ENCODE measurements at places on chromosomes 1 and 21.

DNA sequence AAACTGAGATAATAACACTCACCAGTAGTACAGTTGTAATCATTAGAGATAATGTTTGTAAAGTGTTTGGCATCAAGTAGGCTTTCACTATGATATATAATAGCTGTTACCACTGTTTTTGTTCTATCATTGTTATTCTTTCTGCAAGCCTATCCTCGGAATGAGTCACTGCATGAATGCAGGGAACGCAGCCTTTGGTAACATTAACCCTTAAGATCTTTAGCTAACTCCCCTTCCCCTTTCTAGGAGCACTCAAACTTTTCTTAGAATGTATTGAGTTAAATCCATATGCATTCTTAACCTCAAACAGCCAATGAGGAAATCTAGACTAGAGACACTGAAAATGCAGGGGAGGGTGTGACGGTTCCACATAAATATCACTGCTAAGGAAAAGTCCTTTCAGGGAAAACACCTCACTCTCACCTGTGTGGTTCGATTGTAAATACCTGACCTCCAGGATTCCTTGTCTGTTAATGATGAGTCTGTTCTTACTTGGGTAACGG is 467.3 kb downstream of the SETD4 start:
- no peak for DNase-seq

- no peak for DNase-seq
Observed at GRCh38 chr1:86616433-86616832, 69.6 kb downstream of the CLCA4 start.

DNA sequence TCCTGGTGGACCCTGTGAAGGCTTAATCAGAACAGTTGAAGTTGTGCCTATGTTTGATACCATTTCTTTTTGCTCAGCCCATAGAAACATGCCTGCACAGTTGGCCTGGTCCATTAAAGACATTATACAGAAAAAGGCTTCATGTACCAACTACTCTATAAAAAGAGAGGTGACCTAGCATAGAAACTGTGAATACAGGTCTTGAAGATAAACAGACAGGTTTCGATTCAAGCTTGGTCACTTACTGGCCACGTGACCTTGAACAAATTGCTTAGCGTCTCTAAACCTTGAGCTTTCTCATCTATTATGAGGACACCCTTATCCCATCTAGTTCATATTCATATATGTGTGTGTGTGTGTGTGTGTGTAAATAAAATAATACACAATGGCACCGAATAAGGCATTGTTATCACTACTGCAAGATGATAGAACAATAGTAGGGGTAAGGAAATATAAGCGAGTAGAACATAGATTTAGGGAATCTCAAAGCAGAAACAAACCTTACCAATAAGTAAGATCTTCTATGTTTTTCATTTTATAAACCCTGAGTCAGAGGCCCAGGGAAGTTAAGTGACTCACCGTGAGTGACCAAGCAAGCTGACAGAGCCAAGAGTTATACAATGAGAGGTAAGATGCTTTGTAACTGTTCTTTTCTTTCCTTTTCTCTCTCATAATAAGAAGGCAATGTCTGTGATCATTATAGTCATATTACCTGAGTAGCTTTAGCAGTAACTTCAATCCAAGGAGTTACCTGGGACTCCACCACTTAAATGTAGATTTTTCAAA is 476.8 kb upstream of the DEPDC1 start:
- no peak for DNase-seq

- no peak for DNase-seq
Observed at GRCh38 chr21:17388226-17388625, 124.6 kb upstream of the CXADR start.
